ENCODE measurements at places on chromosomes 6 and 20. TPM values are rescaled to one million over a fixed set of nuclear protein-coding genes. Genes with fewer than 3 reads are reported as not detected.

Gene KCNK17
- 0.29 TPM for polyA plus RNA-seq

Gene ISM1
- 0.37 TPM for polyA plus RNA-seq

Gene NOX3
- 1.6 TPM for polyA plus RNA-seq

Gene PHF3
- 64.7 TPM for polyA plus RNA-seq

Gene TCP11
- 2.8 TPM for polyA plus RNA-seq

GRCh38 chr6:132818404-132819359 lies 4.3 kb downstream of the RPS12 start:
- no peak for DNase-seq

DNA sequence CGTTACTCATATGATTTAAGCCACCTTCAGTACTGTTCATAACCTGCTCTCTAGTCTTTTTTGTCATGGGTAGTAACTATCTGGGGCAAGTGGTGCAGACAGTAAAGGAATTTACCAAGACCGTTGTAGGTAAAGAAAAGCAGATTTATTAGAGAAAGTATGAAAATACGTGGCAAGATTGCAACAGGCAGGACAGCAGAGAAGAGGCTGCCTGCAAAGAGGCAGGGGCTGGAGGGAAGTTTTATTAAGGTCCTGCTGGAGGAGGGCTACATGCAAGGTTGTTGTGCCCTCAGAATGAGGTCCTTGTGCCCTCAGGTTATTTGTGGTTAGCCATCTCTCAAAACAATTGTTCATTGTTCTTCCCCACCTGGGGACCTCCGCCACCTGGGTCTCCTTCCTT lies 444.3 kb downstream of the BCKDHB start:
- DNase-seq: no peak

- DNase-seq: no peak
Observed at GRCh38 chr6:119446609-119447008, 97.0 kb upstream of the MAN1A1 start.

DNA sequence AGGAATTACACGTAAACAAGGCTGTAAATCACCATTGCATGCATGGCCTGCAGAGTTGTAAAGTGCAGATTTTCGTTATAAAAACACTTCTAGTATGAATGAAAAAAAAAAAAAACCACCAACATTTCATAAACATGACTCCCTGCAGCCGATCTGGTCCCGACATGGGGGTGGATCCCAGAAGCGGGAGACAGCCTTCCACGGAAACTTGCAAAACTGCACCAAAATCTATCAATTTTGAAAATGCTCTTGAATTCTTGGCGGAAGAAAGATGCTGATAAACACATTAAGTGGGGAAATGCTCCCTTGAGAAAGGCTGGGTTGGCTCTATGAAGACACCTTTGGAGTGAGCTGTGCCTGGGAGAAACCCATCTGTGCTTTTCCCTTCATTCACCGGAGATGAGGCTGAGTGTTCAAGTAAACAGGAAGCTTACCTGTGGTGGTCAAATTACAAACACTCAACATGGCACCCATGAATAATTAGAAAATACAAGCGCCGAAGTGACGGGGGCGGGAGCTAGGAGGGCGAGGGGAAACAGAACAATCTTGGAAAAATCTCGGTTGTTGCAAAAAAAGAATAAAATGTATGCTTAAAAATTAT lies 845 bp upstream of the ANKRD60 start:
- no peak for DNase-seq

GRCh38 chr6:124660185-124660584 lies 302.1 kb upstream of the RNF217 start:
- no peak for DNase-seq

DNA sequence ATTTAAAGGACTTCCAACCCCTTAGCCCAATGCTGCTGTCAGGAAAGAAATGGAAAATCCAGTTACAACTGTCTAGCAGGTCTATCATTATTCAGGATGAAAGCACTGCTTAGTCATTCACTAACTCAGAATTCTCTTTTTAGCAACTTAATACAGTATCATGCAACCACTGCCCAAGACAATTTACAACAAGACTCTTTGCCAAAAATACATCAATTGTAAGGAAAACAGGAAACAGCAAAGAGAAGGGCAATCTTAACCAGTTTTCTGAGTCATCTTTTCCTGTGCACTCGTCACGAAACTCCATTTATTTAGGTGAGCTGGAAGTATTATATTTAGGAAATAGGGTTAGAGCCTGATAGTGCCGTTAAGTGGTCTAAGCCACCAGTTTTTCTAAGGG lies 1197.7 kb upstream of the CITED2 start:
- no peak for DNase-seq

DNA sequence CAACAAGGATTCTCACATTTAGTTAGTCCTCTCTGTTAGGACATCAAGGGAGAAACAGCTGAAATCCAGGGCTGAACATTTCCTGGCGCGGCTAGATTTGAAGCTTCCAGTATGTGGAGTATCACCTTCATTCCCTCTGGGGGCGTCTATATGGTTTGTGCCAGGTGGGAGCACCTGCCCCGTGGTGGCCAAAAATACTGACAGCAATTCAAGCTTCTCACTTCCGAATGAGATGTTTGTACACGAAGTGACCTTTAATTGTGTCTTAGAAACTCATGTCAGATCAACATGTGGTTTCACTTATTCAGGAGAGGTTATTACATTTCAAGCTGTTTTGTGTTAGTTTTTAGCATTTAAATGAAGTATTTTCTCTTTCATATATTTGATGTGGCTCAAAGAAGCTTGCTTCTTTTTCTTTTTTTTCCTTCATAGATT lies 67.3 kb upstream of the ZNF217 start:
- DNase-seq: no peak

DNA sequence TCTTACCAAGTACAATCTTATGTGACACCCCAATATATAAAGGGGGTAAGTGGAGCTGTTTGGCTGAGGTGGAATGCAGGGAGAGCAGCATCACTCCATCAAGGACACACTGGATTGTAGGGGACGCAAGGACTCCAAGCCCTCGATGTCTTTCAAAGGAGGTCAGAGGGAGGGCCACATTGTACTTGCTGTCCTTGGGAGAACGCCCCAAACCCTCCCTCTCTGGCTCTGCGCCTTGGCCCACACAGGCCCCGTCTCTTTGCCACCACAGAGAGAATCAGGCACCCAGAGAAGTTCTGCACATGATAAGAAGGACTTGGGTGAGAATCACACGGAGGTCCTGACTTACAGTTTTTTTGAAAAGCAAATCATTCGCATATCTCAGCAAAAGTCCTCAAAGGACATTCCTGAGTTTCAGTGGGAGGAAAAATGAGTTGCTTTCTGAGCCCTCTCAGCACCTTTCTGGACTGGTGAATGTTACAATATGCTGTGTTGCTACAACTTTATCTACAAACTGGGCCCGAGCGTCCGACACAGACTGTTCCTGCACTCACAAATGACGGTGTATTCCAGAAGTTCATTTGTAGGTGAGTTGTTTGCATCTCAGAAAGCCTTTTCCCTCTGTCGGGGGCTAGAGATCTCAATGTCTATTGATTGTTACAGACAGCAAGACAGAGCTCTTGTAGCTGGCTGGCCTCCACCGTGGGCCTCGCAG lies 92.5 kb upstream of the AKAP12 start:
- no peak for DNase-seq

GRCh38 chr6:52925919-52926792 lies 16.7 kb upstream of the GSTA3 start:
- DNase-seq: no peak
